Activated CD4-positive, alpha-beta T cell treated with anti-CD3 and anti-CD28 coated beads, Interleukin-2, amount 50 U/mL, for 24 hours (primary cell): ENCODE measurements at places on chromosomes 6 and 20.

GRCh38 chr20:41480054-41480770 is 113.6 kb upstream of the EMILIN3 start:
- no peak for DNase-seq

DNA sequence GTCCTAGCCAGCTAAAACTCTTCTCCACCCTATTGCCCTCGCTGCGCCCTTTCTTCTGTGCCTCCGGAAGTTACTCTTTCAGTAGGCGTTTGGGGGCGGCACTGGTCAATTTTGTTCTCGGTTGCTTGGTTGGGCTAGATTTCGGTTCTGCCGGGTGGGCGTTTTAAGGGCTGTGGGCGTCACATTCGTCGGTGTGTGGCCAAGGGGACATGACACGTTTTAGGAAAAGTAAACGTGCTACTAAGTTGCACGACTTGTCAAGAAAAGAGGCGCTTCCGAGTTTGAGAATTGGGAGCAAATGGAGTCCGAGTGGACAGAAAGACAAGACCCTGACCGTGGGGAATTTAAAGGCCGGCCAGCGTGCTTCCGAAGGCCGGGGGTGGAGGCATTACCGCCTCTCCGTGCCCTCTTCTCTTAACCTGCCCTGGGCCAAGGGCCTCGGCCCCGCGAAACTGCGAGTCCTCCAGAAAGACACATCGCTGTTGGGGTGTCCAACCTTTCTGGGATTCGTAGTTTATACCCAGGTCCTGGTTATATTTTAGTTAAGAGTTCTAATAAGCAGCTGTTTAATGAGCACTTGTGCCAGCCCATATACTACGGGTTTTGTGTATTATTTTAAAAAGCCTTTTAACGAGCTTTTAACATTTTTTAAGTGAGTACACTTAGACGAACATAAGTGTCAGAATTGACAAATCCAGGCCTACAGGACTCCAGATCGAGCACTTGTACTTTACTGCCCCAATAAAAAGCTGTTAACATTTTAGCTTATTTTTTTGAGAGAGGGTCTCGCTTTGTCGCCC is 664 bp upstream of the BAG6 start:
- no peak for DNase-seq

DNA sequence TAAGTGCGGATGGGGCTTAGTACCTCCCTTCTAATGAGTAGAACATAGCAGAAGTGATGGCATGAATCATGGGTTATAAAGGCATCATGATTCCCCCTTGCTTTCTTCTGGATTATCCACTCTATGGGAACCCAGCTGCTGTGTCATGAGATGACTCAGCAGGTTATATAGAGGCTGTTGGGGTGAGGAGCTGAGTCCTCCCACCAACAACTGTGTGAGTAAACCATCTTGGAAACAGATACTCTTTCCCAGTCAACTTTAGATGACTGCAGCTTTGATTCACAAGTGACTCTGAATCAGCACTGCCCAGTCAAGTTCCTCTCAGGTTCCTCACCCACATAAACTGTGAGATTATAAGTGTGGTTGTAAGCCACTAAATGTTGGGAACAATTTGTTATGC is 46.3 kb downstream of the FAM83B start:
- no peak for DNase-seq

DNA sequence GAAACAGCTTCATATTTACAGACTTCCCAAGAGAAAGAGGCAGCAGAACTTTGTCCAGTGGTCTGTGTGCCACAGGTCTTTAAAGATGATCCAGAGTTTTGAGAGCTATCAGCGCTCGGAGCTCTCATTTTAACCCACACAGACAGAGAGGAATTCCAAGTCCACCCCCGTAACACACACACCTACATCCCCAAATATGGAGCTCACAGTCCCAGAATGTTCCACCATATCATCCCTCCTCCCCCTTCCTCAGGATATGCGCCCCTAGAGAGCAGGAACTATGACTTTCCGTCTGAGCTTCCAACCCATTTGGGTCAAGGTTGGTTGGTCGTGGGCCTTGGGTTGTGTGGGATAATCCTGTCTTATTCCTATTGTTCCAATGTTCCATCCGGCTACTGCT is at the start of gene DEFB128:
Gene DEFB128, minus strand, starts transcription at position 101 of the 400 bp plus-strand sequence. Its CDS starts 88 bp downstream, at position 13.
- DNase-seq: no peak

DNA sequence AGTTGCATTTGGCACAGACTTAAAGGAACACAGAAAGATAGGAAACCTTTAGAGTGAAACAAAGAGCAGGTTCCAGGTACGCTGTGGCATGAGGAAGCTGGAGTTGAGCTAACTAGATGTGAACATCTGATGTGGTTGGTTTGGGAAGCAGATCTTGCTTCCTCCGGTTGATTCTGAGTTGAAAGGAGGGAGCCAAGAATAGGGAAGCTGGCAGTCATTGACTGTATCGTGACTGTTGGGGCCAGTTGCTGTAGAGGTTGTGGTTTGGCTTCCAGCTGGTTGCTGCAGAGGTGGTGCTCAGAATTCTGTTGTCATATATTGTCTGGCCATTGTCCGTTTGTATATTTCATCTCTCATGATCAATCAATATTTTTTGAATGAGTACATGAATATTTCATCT is 325.9 kb downstream of the PLCB1 start:
- DNase-seq: no peak

DNA sequence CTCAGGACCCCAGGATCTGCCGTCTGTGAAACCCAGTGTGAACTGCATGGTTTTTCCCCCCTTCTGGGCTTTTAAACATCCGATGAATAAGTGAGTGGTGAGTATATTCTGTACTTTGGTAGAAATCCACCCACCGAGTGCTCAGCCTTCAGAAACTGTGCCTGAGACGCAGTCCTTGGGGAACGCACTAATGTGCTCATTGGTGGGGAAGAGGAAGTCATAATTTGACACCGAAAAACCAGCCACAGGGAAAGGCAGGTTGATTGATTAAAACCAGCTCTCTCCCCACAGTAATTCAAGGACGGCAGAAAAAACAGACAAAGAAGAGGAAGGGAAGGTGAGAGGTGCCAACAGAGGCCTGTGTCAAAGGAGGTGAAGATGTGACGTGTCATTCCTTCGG is 21.7 kb downstream of the EDN3 start:
- no peak for DNase-seq

- DNase-seq: no peak
Measured at GRCh38 chr20:38725931-38726803, 1.9 kb downstream of the SLC32A1 start.

DNA sequence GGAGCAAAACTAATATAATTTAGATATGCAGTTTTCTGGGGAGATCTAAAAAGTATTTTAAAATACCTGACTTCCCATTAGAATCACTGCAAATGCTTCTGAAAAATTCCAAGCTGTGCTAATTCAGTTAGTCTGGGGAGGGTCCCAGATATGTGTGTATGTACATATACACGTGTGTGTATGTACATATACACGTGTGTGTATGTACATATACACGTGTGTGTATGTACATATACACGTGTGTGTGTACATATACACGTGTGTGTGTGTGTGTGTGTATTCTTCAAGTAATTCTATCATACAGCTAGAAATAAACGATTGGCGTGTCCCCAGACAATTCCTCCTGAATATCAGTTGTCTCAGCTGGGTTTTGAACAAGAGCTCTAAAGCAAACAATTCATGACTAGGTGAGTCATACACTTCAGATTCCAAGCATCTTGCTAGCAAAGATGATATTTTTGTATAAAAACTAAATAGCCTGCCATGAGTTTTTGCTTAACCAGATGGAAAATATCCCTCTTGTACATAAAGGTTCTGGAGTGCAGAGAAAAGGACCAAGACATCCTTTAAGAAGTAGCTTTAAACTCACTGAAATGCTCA is 58.2 kb downstream of the SPACA1 start:
- DNase-seq: no peak

DNA sequence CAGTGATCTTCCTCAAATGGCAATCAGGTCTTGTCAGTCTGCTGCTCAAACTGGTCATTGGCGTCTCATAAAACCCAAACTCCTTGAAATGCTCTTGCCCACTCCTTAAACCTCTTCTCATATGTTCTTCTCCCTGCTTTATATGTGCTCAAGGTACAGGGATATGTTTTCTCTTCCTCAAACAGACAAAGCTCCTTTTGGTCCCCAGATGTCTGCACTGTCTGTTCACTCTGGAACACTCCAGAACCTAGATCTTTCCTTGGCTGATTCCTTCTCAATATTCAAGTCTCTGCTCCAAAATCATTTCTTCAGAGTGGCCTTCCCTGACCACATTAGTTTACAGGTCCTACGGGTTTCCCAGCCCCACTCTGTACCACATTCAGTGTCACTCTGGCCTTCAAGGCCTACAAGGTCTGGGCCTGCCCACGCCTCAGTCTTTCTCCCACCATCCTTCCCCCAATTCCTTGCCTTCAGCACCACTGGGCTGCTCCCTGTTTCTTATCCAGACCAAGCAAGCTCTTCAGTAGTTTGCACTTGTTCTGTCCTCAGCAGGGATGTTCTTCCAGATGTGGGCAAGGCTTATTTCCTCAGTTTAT is 9.0 kb downstream of the THEMIS start:
- DNase-seq: no peak

- no peak for DNase-seq
Measured at GRCh38 chr6:139436200-139436956, 61.9 kb upstream of the CITED2 start.

- no peak for DNase-seq
Measured at GRCh38 chr6:128335963-128336362, 184.4 kb downstream of the PTPRK start.

DNA sequence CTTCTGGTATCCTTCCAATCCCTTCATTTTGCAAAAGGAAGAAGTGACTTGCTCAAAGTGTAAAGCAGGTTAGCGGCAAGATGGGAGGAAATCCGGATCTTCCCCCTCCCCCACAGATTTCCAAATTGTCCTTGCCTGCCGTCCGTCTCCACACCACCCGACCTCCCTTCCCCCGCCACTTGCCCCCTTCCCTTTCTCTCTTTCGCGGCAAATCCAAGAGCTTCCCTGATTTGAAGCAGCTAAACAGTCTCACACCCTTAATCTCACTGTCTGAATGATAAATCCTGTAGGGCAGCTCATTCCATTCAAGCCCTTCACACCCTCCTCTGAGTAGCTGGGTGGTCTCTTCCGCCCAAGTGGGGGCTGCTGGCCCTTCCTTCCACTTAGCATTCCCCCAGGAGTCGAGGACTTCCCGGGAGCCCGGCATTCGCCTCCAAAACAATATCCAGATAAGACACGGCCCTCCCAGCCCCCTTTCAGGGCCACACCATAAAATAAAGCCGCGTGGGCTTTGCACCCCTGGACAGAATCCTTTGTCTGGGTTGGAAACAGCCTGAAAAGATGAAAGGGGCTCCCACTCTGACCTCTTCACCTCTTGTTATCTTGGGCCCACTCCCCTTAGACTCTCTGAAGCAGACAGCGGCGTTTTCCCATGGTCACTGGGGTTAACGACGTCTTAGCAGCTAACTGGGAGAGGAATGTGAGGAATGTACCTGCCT is 44.0 kb upstream of the PIM1 start:
- no peak for DNase-seq

GRCh38 chr6:144159742-144160141 is 9.4 kb downstream of the STX11 start:
- no peak for DNase-seq

GRCh38 chr6:119342430-119342829 is 7.1 kb downstream of the MAN1A1 start:
- no peak for DNase-seq

GRCh38 chr6:35942355-35942754 is 21.5 kb upstream of the SRPK1 start:
- no peak for DNase-seq

DNA sequence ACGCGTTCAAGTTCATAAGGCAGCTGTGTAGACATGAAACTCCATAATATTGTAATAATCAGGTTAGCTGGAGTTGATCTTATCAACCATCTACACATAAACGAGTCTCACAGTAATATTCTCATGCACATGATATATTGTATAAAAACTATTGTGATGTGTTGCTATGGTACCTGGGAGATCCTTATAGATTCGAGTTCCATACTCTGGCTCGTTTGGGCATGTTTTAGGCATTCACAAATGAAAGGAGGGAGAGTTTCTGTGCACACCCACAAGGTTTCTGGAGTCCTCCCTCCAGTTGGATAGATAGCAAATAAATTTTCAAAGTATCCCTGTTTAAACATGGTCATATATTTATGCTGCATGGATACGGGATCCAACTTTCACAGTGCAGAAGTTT is 567.5 kb upstream of the SLC35B3 start:
- no peak for DNase-seq

GRCh38 chr6:117960877-117961276 is 53.8 kb downstream of the SLC35F1 start:
- no peak for DNase-seq

DNA sequence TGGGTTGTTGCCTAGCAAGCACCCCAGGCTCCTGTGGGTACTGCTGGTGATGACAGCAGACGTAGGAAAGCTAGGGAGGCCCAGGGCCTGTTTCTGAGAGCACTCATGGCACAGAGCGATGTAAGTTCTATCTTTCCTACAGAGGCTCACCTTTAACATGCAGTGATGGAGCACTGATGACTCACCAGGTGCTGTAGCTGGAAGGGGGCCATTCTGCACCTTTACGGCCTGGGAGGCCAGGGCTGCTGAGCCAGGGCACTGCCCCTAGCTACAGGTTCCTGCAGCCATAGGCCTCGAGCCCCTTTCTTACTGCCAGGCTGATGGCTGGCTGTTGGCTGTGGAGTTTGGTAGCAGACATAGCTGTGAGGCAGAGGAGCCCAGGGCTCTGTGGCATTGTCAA is 31.1 kb upstream of the GPR6 start:
- no peak for DNase-seq

GRCh38 chr6:52326540-52327364 is 35.2 kb upstream of the PAQR8 start:
- no peak for DNase-seq

DNA sequence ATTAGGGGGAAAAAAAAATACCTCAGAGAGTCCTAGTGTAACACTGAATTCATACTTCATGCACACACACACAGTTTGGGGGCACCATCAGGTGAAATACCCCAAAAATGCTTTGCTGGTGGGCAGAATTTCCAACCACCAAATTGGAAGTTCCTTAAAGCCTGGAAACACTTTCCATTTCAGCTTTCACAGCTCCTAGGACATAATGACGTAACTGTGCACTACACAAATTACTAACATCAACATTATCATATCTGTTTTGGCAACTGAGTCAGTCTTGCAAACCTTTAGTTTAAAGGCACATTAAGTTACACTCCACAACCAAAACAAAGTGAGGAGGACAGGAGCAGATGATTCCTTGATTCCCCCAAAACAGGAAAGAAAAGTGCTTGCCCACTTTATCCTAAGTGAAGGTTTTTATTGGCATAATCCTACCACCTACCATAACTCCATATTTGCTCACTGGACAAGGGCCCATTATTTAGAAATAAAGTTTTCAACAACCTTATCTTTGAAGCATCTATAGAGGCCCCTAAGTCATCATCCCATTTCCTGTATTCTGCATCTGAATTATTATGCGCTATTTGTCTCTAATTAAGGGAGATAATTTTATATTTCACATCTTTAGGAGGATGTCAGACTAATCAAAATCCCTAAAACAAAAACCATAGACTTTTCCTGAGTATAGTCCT is 3.4 kb downstream of the MBOAT1 start:
- no peak for DNase-seq

- no peak for DNase-seq
Measured at GRCh38 chr6:113353392-113353791, 503.8 kb upstream of the MARCKS start.

- DNase-seq: no peak
Measured at GRCh38 chr6:53624502-53624901, 41.1 kb downstream of the KLHL31 start.
